ENCODE measurements at places on chromosomes 16 and 17.

DNA sequence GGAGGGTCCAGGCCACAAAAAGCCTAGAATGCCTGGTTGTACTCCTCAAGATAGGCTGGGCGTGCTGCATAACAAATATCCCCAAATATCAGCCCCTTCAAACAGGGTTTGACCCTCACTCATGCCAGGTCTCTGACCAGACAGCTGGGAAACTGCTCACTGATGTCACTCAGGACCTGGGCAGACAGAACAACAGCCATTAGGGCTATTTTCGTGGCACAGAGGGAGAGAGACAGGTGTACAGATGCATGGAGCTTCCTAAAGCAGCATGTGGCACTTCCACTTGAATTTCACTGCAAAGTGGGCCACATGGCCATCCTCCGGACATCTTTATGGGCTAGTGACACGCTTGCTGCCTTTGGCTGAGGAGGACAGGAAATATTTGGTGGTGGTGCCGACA is 73.1 kb downstream of the SREBF1 start:
- no peak for DNase-seq

DNA sequence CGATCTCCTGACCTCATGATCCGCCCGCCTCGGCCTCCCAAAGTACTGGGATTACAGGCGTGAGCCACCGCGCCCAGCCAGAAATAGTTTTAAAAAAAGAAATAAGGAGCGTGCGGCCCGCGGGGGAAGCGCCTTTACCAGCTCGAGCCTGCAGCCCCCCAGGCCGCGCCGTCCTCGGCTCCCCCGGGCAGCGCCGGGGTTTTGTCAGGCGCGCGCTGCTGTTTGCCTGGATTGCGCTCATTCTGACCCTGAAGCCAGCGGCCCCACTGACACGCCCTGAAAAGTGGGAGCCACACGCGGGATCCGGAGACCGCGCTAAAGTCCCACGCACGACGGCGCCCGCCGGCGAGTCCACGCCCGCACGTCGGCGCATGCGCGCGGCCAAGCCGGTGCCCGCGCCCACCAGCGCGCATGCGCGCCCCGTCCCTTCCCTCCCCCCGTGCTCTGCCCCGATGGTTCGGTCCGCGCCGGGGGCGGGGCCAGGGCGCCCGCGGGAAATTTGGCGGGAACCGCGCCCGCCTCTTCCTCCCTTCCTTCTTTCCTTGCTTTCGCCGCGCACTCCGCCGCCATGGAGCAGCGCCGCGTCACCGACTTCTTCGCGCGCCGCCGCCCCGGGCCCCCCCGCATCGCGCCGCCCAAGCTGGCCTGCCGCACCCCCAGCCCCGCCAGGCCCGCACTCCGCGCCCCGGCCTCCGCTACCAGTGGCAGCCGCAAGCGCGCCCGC is at the start of gene CDT1:
CDT1 (plus strand) TSS at position 526 of the 724 bp plus-strand sequence; CDS start at position 569, 43 bp downstream.
- DNase-seq = peak; percentile 57

GRCh38 chr16:27820646-27821345 is 242.7 kb downstream of the GSG1L start:
- DNase-seq = no peak

DNA sequence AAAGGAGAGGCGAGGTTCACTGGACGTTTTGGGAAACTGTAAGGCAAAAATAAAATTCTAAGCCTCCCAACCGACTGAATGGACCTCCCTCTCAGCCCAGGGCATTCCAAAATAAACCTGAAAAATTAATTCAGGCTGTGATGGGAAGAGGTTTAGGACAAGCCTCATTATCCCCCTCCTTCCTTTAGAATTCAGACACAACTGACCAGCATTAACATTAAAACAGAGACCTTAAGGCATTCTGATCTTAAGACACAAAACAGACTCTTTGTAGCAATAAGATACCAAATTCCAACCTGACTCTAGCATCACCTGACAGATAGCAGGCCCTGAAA is 298 bp upstream of the LDHD start:
- no peak for DNase-seq

GRCh38 chr16:49453983-49454382 is 80.4 kb downstream of the C16orf78 start:
- no peak for DNase-seq

DNA sequence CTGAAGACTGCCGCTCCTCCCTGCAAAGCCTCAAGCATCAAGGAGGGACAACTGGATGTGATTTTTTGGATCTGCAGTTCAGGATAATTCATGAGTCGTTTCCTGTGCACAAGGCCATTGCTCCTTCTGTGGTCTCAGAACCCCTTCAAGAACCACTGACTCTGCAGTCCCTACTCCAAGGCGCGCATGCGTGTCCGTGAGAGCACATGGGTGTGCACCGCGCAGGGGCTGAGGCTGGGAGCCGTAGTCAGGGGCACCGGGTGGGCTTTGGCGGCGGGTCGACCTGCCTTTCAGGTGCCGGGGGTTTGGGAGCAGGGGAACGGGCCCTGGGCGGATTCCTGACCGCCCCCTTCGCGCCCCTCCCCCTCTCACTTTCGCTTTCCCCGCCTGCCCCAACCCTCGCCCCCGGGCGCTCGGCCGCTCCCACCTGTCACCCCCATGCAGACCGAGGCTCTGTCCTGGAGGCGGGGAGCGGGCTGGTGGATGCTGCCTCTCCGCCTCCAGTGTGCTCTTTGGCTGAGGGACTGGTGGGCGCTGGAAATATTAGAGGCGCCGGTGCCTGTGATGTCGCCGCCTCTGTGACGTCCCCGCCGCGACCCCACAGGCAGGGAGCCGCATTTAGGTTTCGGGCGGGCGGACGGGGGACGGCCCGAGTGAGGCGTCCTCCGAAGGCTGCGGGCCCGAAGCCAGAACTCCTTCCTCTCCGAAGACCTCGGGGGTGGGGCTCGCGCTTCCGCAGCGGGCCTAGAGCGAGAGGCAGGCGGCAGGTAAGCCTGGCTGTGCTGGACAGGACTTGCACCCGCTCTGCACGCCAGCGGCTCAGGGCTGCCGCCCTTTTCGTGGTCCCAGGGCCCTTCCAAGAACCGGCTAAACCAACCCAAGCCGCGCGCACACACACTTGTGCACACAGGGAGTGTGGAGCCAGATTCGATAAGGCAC is at the start of gene SPATA32:
SPATA32 (minus strand) TSS at position 518 of the 939 bp plus-strand sequence; CDS start at position 440, 78 bp downstream.
- peak; percentile 30 for DNase-seq

DNA sequence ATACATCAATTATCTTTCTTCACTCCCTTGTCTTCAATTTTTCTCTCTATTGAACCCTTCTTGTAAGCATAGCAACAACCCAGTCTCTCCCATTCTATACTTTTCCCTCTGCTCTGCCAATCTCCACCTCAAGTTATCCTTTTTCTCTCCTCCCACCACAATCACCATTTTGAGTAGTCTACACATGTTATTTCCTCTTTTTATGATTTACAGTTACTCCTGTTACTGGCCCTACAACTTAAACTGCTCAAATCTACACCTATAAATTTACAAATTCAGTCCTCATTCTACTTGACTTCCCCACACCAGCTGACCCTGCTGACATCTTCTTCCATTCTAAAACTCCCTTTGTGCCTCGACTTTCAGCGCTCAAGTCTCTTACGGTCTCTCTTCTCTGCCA is 84.6 kb downstream of the SPAG9 start:
- no peak for DNase-seq

DNA sequence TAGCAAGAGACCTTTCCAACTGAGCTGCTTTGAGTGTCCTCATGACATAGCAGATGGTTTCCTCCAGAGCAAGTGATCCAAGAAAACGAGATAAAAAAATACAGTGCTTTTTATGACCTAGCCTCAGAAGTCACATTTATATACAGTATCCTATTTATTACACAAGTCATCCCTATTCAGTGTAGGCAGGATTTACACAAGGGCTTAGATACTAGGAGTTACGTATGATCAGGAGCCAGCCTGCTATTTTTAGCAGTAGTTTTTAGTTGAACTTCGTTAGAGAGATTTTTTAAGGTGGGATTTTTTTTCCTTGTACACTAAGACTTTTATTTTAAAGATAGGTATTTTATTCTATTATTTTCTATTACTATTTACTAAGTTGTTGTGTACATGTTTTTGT is 58.4 kb downstream of the PHKB start:
- DNase-seq = no peak

GRCh38 chr17:55463600-55463999 is 42.0 kb upstream of the MMD start:
- DNase-seq = no peak

GRCh38 chr17:17568772-17569195 is 22.7 kb downstream of the PEMT start:
- DNase-seq = peak; percentile 36

GRCh38 chr16:88533381-88533917 is 36.8 kb upstream of the ZC3H18 start:
- peak; percentile 61 for DNase-seq

DNA sequence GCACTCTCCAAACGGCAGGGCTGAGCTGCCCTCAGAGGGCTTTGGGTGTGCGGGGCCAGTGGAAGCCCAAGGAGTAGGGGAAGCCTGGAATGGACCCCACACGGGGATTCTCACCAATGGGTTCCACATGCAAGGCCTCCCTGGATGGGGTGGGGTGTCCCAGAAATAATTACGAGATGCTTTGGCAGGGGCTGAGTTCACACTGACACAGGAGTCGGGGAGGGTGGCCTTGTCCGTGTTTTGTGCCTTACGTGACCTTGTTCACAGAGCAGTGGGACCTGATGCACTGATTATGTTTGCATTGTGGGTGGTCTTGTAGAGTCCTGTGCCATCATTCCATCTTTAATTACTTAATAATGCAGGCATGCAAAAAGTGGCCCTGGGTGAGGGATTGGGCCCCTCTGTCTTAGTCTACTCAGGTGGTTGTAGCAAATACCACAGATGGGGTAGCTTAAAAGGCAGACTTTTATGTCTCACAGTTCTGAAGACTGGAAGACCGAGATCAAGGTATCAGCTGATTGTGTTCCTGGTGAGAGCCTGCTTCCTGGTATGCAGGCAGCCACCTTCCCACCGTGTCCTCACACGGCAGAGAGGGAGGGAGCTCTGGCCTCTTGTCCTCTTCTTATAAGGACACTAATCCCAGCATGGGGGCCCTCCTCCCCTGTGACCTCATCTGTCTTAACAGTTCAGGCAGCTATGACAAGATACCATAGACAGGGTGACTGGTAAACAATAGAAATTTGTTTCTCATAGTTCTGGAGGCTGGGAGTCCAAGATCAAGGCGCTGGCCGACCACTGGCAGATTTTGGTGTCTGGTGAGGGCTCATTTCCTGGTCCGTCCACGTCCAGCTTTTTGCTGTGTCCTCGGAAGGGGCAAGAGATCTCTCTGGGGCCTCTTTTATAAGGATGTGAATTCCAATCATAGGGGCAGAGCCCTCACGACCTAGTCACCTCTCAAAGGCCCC is 239.4 kb downstream of the IRF8 start:
- DNase-seq = no peak
